Activated CD4-positive, alpha-beta memory T cell treated with anti-CD3 and anti-CD28 coated beads, Interleukin-2, amount 10 ng/mL, durations not matched to agents 7 days and 5 days (primary cell): ENCODE measurements at places on chromosomes 5 and 9. TPM values are rescaled to one million over a fixed set of nuclear protein-coding genes. Genes with fewer than 3 reads are reported as not detected.

DNA sequence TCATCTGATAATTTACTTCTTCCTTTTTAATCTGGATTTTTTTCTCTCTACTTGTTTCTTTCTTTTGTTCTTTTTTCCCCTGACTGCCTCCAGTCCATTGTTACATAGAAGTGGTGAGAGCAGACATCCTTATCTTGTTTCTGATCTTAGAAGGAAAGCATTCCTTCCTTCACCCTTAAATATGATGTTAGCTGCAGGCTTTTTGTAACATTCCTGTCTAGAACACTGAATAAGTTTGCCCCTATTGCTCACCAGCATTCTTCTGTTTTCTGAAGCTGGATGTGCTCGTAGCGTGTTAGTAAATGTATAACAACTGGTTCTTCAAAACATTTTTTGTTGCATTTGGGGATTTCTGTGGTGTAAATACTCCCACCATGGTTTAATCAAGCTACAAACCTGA lies 136.7 kb upstream of the NFIL3 start:
- no peak for DNase-seq

DNA sequence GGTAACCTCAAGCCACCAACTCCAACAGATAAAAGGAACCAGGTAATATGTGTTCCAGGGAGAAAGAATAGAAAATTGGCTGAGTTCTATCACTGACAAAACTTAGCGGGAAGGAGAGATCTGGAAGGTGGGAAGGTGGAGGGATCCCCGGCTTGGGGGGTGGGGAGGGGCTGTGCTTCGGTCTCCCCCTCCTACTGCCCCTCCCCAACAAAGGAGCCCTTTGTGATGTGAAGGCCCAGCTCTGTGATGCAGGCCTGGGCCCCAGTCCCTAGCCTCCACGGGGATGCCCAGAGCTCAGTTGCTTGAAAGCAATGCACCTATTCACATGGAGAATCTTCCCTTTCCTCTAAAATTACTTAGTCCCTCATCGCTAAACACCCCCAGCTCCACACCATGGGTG lies 4.4 kb upstream of the ZNF484 start:
- no peak for DNase-seq

- no peak for DNase-seq
Measured at GRCh38 chr5:60346393-60346792, 353.6 kb downstream of the DEPDC1B start.

DNA sequence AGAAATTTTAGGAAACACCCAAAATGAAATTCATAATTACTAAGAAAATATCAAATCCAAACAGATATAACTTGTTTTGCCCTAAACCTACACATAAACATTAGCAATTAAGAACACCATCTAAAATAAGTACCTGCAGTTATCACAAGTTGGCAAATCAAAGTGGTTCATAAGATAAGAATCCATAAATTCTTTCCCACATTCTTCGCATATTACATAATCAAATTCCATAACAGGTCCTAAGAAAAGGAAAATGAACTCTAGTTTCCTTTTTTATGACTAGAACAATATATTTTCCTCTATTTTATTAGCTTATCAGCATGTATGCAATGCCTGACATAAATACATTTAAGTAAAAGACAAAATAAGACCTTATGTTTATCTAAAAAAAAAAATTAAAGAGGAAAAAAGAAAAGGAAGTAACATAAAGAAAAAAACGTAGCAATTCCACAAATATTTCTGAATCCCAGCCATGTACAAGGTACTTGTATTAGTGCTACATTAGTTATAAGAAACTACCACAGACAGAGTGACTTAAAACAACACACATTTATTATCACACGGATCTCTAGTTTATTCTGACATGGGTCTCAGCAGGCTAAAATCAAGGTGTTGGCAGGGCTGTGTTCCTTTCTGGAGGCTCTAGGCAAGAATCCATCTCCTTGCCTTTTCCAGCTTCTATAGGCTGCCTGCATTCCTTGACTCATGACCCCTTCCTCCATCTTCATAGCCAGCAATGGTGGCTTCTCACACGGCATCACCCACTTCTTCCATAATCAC lies 7.5 kb downstream of the XPA start:
- no peak for DNase-seq

The WDR70 gene
- 25.7 TPM for total RNA-seq

The ANKRD33B gene
- 9.5 TPM for total RNA-seq
